ENCODE measurements at places on chromosomes 1 and 21. TPM values are rescaled to one million over a fixed set of nuclear protein-coding genes. Genes with fewer than 3 reads are reported as not detected.
A peak's percentile ranks its signal among the peaks of the same experiment; 100 is the strongest.

DNA sequence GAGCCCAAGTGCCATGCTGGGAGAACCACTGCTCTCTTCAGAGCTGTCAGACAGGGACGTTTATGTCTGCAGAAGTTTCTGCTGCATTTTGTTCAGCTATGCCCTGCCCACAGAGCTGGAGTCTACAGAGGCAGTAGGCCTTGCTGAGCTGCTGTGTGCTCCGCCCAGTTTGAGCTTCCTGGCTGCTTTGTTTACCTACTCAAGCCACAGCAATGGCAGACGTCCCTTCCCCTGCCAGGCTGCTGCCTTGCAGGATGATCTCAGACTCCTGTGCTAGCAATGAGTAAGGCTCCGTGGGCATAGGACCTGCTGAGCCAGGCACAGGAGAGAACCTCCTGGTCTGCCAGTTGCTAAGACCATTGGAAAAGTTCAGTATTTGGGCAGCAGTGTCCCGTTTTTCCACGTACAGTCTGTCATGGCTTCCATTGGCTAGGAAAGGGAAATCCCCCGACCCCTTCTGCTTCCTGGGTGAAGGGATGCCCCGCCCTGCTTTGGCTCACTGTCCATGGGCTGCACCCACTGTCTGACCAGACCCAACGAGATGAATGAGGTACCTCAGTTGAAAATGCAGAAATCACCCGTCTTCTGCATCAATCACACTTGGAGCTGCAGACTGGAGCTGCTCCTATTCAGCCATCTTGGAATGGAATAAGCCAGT is 31.9 kb downstream of the CYP4B1 start:
- no peak for DNase-seq

GRCh38 chr1:15027515-15027986 is 126.0 kb upstream of the TMEM51 start:
- peak; percentile 84 for DNase-seq

GRCh38 chr1:212232090-212232489 is 53.1 kb upstream of the PPP2R5A start:
- no peak for DNase-seq

DNA sequence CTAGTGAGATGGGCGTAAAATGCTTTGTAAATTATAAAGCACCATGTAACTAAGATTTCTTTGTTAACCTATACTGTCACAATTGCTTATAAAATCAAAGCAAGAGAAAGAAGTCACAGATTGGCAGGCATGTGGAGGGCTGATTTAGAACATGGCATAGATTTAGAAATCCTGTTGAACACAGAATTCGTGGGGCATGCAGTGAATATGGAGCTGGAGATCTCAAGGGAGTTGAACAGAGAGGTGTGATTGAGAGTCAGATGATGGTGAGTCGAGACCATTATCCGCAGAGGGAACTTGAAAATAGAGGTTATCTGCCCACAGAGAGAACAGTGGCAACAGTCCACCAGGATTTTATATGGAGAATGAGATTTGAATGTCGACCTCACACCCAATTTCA is 27.6 kb downstream of the PBX1 start:
- no peak for DNase-seq

GRCh38 chr1:162388615-162389014 is 7.1 kb downstream of the C1orf226 start:
- DNase-seq: no peak

GRCh38 chr1:230175163-230175747 is 108.2 kb downstream of the GALNT2 start:
- peak; percentile 54 for DNase-seq

DNA sequence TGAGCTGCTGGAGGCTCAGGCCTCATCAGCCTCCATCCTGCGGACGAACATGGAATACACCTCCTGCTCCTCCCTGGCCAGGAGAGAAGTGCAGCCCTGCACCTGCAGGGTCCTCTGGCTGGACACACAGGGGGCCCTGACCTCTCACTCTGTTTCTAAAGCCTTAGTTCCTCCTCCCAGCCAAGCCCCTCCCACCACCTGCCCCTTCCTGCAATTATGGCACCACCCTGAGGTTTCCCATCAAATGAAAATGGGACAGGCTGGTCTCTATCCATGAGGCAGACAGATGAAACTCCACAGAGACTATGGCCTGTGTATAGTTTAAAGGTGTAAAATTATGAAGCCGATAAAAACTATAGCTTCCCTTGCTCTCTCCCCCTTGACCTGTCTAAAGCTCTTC is 42.6 kb downstream of the CACNA1S start:
- no peak for DNase-seq

GRCh38 chr1:107263291-107263915 is 122.6 kb downstream of the NTNG1 start:
- no peak for DNase-seq

DNA sequence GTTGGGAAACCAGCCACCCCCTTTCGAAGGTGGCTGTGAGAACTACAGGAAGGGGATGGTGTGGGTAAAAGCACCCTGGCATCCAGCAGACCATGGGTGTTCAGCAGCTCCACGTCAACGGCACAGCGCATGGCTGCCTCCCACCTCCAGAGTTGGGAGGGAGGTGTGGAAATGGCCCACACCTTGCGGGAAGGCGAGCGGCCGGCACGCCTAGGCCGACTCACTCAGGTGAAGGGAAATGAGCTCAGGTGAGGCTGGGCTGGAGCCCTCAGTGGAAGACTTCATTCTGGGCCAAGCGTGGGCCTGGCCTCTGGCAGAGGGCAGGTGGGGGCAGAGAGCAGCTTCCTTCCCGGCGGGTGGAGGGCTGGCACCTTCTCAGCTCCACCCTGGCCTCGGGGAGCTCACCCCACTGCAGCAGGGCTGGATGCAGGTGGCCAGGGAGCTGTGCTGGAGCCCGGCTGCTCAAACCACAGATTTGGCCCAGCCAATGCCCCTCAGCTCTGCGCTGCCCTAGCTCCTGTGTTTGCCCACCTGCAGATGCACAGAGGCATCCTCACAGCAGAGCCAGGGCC is 24.8 kb upstream of the ALDH4A1 start:
- DNase-seq: no peak

DNA sequence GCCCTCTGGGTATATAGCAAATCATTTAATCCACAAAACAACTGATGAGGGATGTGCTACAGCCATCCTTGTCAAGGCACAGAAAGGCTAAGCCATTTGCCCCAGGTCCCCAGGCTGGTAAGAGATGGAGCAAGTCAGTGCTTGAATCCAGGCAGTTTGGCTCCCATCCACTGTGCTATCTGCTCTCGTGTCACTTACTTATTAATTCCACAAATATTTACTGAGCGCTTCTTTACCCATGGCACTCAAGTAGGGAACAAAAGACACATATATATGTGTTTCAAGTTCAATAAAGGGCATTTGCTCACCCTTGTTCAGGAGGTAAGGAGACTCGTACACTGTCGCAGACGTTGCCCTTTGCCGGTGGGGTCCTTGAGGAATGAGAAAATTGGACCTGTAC is 38.6 kb upstream of the MPZL1 start:
- no peak for DNase-seq

TTC39A gene
- total RNA-seq: 32.3 TPM

SYPL2 gene
- total RNA-seq: 0.12 TPM

ITPKB gene
- total RNA-seq: 9.5 TPM

IL10RB gene
- total RNA-seq: 100 TPM

FAM110D gene
- 1.5 TPM for total RNA-seq

GSTM3 gene
- total RNA-seq: 84.8 TPM

All from mucosa of descending colon (tissue), 3 donors.